ENCODE measurements at places on chromosomes 7 and 10.

- DNase-seq: no peak
Measured at GRCh38 chr7:18534481-18534880, 38.9 kb downstream of the HDAC9 start.

DNA sequence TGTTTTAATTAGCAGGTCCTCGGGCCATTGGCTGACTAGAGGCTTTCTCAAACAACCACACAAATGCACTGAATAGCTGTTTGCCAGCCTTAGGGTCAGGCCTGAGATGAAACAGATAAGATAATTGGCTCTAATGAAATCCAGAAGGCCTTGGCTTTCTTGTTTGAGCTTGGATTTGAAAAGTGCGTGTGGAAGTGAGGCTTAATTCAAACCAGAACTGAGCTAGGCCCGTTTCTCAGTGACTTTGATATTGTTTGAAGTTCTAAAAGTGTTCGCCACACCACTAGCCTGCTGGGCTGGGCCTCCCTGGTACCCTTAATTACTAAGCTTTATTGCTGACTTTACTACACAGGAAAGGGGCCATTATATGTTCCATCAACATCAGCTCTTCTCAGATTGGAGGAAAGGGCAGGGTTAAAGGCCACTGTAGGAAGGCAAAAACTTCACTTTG, 270.6 kb downstream of the TWIST1 start:
- no peak for DNase-seq

DNA sequence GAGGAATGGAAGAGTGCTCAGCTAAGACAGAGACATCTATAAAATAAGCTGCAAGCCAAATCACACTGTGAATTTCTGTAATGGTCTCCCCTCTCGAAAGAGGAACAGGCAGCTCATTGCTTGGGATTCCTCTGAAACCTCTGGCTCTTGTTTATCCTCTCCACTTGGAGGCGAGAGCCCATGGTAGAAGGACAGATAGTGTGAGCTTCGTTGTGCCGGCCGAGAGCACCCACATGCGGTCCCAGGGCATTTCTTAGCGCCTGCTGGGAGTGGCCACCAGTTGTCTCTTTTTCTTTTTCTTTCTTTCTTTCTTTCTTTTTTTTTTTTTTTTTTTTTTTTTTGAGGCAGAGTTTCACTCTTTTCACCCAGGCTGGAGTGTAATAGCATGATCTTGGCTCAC, 26.2 kb downstream of the CNPY1 start:
- DNase-seq: no peak

GRCh38 chr7:48421357-48421756, 250.1 kb downstream of the ABCA13 start:
- DNase-seq: no peak

- no peak for DNase-seq
Measured at GRCh38 chr10:71729161-71729636, 9.6 kb upstream of the C10orf105 start.

GRCh38 chr7:78679112-78679876, 774.2 kb downstream of the MAGI2 start:
- DNase-seq: no peak

- DNase-seq: no peak
Measured at GRCh38 chr7:144011458-144012230, 11.5 kb downstream of the OR6B1 start.

DNA sequence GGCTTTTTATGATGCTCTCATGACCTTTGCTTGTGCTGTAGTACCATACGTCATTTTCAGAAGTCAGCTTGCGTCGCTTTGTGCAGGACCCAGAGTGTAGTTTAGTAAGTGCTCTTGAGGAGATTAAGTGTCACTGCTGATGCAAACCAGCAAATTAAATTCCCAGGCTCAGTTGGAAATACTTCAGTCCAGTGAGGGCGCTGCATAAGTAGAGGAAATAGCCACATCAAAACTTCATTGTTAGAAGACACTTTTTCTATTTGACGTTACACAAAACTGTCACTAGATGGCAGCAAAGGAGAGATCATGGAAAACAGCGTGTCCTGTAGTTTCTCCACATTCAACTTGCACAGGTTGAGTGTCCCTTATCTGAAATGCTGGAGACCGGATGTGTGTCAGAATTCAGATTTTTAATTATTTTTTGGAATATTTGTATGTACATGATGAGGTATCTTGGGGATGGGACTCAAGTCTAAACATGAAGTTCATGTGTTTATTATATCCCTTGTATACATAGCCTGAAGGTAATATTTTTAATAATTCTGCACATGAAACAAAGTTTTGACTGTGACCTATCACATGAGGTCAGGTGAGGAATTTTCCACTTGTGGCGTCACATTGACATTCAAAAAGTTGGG, 7.9 kb downstream of the ZNF22 start:
- no peak for DNase-seq

- no peak for DNase-seq
Measured at GRCh38 chr7:133975130-133975529, 152.0 kb upstream of the LRGUK start.

GRCh38 chr10:98096731-98097130, 37.7 kb upstream of the R3HCC1L start:
- no peak for DNase-seq

- no peak for DNase-seq
Measured at GRCh38 chr10:76887223-76888010, 750.2 kb downstream of the KCNMA1 start.

DNA sequence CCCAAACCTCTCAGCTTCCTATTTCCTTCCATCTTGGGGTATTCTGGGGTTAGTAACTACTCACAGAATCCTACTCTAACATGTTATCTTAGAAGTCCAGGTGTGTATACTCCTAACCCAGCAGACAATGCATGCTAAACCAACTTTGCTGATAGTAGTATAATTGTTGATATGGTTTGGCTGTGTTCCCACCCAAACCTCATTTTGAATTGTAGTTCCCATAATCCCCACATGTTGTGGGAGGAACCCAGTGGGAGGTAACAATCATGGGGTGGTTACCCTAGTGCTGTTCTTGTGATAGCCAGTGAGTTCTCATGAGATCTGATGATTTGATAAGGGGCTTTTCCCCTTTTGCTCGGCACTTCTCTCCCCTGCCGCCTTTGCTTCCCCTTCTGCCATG, 135.1 kb downstream of the CHRM2 start:
- DNase-seq: no peak

- no peak for DNase-seq
Measured at GRCh38 chr10:84432891-84433290, 104.5 kb downstream of the CCSER2 start.

DNA sequence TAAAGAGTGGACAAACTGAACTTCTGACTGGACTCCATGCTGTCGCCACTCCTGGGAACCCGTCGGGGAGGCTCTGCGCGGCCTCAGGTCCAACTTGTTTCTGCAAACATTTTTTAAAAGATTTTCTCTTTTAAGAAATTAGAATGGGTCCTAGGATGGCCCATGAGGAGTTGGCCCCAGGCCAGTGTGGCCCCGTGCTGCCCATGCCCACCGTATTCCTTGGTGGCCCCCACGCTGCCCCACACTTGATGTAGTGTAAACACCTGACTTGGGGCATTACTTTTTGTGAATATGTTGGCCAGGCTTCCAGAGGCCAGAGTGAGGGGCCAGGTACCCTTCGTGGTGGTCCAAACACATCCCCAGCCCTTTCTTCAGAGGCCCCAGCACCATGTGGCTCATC, 19.3 kb downstream of the ZNF316 start:
- DNase-seq: no peak

DNA sequence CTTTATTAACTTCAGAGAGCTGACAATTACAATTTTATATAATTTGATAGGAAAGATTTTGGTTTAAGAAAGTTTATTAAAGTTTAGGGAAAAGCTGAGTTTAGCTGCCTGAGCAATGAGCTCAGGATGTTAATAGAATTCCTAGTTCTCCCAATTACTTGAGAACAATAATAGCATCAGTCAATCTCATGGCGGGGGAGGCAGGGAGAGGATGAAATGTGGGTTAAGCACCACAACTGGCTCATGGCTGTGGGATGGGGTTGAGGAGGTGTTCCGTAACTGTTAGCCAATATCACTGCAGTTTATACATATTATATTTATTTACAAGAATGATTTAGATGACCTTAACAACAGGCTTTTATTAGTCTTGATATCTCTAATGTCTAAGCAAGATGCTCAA, 266.9 kb upstream of the IMMP2L start:
- DNase-seq: no peak

- DNase-seq: no peak
Measured at GRCh38 chr7:99733448-99733847, 1.5 kb downstream of the CYP3A7 start.

DNA sequence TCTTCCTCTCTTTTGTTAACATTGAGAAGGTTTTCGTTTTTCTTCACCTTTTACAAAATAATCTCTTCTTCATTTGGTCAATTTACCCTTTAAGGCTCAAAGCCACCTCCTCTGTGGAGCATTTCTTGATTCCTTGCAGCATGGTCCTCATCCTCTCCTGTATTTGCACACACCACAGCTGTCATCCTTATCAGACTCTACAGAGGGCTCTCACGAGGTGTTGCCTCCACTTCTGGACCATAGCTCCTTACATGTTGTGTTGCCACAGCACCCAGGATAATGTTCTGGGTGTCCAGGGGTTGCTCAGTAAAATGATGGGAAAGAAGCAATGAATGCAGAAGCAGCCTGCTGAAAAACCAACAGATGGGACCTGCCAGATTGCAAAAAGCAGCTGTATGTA, 192.8 kb downstream of the SH2D4B start:
- no peak for DNase-seq

GRCh38 chr7:159237022-159237653, 92.5 kb upstream of the VIPR2 start:
- DNase-seq: no peak

- DNase-seq: peak; percentile 20
Measured at GRCh38 chr10:70903262-70903921, 15.0 kb upstream of the PCBD1 start.

DNA sequence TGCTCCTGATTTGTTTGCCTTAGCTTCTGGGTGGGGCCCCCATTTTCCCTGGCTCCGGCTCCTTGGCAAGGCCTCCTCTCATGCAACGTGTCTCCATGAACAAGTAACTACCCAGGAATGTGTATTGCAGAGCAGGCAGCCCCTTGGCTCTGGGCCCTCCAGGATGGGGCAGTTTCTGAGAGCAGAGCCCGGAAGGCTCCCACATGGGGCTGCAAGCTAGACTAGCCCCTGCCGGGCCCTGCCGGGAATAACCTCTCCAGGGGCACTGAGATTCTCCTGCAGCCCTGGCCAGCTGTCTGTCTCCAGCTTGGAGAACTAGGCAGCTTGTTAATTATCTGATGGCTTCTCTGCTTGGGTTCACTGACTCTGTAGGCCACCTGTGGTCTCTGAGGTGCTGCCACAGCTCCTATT, 184.0 kb upstream of the INHBA start:
- no peak for DNase-seq

DNA sequence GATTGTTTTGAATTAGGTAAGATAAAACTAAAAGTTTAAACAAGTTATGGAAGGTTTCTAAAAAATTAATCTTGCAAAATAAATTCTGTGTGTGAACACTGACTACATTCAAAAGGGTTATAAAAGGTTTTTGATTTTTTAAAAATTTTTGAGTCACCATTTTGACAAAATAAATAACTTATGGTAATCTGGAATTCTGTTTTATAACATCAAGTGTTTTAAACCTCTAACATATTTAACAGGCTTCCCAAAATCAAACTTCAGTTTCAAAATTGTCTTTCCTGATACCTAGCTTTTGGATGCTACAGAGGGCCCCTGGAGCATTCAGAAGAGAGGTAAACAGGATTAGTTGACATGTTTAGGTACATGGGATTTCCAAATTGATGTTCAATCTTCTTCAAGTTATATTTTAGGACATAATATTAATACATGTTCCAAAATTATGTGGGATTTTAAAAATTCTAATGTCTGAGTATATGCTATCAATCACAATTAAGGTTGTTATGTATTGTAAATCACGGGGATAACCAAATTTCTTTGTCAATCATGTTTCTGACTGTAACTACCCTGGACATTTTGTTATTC, 8.1 kb upstream of the CPA2 start:
- no peak for DNase-seq

GRCh38 chr10:125008689-125009638, 67.0 kb downstream of the ZRANB1 start:
- DNase-seq: no peak

- no peak for DNase-seq
Measured at GRCh38 chr7:128890306-128891109, 20.0 kb downstream of the KCP start.

- no peak for DNase-seq
Measured at GRCh38 chr7:44052771-44053365, 8.4 kb downstream of the DBNL start.

All from stimulated activated CD4-positive, alpha-beta T cell treated with anti-CD3 and anti-CD28 coated beads, Interleukin-12 subunit alpha, Interleukin-12 subunit beta, amount 100 ng/mL, for 24 hours (primary cell).